ENCODE measurements at places on chromosomes 16 and 17.

DNA sequence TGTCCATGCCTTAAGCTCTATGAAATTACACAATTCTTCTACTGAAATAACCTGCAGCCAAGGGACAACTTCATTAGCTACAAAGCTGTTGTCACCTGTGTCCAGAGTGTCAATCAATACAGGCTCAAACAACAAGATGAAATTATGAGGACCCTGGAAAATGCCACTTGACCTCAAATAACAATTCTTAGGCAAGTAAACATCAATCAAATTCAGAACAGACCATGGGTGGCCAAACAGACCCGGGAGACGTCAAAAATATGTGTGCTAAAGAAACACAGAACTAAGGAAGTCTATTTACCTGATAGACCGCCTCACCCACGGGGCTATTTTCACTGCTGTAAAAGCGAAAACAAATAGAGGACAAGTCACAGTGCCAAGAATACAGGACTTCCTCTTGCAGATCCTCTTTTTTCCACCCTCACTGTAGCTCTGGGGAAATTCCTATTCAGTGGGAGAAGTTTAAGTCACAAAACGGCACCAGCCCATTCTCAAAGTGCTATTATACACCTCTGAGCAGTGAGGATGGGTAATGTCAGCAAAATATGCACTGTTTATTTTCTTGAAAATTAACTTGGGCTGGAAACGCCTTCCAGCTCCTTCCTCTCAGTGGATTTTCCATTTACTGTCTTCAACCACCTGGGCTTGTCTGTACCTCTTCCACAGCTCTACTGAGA lies 2.7 kb downstream of the LITAF start:
- no peak for DNase-seq

DNA sequence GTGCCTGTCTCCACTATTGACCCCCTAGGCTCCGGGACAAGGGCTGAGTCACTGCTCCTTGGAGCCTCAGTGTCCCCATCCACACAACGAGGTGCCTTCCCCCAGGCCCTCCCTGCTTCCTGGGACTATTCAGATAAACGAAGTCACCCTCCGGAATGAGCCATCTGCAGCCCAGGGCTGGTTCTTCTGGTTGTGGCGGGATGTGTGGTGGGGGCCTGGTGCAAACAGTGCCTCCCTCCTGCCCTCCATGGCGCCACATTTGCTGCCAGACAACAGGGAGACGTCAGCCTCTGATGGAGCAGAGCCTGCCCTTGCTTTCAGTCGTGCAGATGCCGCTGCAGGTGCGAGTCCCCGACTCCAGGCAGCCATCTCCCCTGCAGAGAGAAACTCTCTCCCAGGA lies 5.1 kb upstream of the KRT16 start:
- no peak for DNase-seq

DNA sequence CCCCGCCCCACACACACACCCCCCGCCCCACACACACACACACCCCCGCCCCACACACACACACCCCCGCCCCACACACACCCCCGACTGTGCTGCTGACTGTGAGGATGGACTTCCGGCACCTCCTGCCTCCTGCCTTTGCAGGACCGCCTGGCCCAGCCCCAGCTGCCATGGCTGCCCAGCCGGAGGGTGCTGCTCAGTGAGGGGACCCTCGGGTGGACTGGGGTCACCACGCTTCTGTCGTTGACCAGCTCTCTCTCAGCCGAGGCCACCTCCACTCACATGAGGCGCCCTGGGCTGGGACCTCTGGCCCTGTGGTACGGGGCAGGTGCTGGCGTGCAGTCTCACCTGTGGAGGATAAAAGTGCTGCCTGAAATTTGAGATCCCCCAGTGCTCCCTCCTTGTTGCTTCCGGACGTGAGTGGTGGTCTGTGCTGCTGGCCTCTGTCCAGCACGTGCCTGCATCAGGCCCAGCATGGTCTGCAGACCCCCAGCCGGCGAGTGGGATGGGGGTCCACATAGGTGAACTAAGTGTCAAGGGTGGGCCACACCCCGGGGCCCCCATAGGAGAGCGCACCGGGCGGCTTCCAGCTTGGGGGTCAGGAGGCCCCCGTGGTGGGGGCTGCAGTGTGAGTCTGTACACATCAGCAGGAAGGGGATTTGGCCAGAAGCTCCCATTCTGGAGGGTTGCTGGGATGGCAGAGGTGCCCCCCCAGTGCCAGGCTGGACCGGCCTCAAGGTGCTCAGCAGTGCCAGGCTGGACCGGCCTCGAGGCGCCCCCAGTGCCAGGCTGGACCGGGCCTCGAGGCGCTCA lies 11.2 kb downstream of the METRNL start:
- DNase-seq = no peak

GRCh38 chr17:72832306-72832705 lies 260.2 kb downstream of the SLC39A11 start:
- no peak for DNase-seq

- no peak for DNase-seq
Measured at GRCh38 chr16:85480727-85481101, 132.4 kb upstream of the GSE1 start.

All from NCI-H1436 treated with DMSO at 0.1 percent for 48 hours (cell line).